NCI-H446 (cell line): ENCODE measurements at places on chromosomes 11 and 22.

DNA sequence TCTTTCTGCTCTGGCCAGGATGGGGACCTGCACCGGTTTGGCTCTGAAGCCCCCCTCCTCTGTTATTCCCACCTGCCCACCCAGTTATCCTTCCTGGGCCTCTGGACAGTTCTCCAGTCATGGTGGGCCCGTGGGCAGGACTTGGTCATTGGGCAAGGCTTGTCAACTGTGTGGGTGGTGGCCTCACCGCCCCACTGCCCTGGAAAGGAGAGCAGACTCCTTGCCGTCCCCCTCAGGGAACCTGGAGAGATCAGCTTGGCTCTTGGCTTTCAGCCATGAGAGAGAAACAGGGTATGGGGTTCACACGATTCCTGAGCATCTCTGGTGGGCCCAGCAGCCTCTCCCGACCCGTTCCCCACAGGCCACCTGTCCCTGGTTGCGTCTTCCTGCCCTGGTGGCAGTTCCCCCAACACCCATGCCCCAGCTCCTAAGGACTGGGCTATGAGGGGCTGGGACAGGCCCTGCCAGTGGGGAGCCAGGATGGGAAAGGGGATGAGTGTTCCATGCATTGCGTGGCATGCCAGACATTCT, 92.3 kb downstream of the MORC2 start:
- no peak for DNase-seq

DNA sequence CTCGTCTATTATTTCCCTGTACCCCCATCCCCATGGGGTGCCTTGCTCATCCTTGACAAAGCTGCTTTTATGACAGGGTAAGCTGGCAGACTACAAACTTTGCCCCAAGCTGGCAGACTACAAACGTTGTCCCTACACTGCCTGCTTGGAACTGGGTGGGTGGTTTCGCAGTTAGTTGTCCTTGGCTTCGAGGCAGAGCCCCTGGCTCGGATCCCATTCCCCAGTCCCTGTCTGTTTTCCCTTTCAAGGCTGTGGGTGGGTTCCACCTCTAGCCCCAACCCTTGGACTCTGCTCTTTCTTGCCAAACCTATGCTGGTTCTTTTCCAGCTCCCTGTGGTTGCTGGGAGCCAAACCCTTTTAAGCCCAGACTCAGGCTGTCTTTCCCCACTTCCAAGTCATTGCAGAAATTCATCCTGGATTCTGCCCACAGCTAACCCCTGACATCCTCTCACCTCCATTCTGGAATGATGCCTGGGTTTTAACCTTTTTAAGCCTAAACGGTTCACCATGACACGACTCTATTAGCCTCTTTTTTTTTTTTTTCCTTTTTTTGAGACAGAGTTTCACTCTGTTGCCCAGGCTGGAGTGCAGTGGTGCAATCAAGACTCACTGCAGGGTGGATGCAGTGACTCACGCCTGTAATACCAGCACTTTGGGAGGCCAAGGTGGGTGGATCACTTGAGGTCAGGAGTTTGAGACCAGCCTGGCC, 9.2 kb upstream of the RBM14 start:
- DNase-seq: peak; percentile 96

- DNase-seq: no peak
Observed at GRCh38 chr11:105045676-105046296, 651 bp upstream of the CARD16 start.

- DNase-seq: no peak
Observed at GRCh38 chr22:23256171-23256932, 76.0 kb downstream of the BCR start.
